Activated gamma-delta T cell (primary cell): ENCODE measurements at places on chromosomes 7 and 10.

- DNase-seq, result no peak
Measured at GRCh38 chr7:815284-816216, 16.7 kb upstream of the SUN1 start.

DNA sequence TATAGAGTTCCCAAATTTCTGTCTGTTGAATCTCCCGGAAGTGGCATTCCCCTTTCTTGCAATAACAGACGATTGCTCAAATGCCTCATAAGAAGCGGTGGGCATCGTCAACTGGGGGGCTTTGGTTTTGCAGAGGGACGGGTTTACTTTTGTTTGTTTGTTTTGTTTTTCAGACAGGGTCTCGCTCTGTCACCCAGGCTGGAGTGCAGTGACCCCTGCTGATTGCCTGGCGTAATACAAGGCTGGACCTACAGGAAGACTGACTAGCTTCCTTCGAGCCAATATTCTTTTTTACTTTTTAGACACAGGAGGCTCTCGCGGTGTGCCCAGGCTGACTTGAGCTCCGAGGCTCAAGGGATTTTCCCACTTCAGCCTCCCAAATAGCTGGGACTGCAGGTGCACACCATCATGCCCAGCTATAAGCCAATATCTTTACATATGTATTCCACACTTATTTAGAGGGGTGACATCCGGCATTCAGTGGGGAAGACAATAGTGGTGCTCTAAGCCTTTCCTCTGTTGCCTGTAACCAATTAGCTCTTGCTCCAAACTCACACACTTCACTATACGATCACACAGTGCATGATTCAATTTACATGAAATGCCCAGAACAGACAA is 58.1 kb downstream of the FHIP2A start:
- DNase-seq, result no peak

- no peak for DNase-seq
Measured at GRCh38 chr10:7186387-7187018, 224.3 kb downstream of the SFMBT2 start.

- no peak for DNase-seq
Measured at GRCh38 chr7:141039376-141039775, 24.6 kb upstream of the MRPS33 start.

DNA sequence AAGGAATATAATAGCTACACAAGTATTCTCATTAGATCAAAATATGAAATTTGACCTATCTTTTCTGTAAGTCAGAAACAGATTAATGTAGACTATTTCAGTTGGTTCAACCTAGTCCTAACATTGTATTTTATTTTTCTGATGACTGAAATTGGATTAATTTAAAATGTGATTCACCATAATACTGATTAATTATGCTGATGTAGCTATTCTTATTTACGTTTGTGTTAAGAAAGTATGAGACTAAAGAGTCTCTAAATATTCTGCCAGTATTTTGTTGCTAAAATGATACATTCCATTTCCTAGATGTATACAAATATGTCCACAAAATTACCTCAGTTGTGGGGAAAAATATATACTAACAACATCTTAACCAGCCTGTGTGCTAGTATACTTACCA is 18.3 kb downstream of the MARCHF5 start:
- no peak for DNase-seq

DNA sequence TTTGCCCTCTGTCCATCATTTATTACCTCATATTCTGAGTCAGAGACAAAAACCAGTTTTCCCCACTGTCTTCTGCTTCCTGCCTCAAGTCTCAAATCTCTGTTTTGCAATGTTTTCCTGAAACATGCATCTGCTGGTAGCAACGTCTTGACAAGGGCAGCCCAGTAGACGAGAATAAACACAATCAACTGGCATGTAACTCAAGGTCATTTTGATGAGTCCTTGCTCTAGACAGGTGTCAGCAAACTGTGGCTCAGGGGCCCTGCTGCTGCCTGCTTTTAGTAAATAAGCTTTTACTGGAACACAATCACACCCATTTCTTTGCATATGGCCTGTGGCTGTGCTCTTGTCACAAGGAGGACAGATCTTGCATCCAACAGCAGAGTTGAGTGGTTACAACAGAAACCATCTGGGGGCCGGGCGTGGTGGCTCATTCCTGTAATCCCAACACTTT is 59.8 kb downstream of the ITIH5 start:
- DNase-seq, result no peak

DNA sequence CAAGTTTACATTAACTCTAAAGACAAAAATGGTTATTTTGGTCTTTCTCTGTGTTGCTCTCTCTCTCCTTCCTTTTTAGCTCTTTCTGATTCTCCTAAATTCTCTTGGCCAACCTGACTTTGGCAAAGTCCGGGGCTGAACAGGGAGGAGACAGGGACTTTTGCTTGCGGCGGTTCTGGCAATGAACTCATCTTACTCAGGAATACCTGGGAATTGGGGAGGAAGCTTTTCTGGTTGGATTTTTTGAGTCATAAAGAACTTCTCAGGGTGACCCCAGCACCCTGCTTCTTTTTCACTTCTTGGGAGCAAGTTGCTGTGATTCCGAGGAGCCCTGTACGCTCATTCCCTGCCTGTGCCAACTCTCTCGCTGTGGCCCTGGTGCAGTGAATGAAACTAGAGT is 16.0 kb downstream of the GATA3 start:
- DNase-seq, result no peak

DNA sequence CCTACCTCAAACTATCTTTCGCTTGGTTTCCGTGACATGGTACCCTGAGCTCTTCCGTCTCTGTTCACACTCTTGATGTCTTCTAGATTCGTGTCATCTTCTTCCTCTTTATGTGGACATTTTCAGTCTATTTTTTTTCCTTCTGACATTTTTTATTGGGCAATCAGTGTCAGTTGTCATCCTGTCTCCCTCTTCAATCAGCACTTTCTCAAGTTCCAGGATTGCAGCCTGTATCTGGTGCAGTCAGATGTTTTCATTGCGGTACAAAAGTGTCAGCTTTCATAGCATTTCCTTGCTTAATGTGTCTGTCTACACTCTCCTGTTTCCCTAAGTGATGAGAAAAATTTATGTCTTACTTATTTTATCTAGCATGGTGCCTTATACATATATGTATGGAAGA is 51.1 kb upstream of the ETV1 start:
- DNase-seq, result no peak

DNA sequence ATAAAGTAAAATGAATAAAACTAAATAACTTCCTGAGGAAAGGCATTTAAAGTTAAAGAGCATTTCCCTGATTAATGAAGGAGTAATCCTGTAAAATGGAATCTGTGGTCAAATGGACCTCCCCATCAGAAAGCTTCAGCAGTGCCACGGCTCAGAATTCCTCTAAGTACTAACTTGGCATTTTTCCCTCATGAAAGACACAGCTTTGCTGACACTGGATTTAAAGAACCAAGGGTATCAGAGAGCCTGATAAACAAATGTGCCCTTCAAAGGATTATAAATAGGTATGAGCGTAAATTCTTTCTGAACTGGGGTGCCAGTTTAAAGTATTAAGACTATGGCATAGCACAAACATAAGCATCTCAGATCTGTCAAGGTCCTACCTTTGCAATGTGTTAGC is 24.2 kb upstream of the RNF148 start:
- no peak for DNase-seq

DNA sequence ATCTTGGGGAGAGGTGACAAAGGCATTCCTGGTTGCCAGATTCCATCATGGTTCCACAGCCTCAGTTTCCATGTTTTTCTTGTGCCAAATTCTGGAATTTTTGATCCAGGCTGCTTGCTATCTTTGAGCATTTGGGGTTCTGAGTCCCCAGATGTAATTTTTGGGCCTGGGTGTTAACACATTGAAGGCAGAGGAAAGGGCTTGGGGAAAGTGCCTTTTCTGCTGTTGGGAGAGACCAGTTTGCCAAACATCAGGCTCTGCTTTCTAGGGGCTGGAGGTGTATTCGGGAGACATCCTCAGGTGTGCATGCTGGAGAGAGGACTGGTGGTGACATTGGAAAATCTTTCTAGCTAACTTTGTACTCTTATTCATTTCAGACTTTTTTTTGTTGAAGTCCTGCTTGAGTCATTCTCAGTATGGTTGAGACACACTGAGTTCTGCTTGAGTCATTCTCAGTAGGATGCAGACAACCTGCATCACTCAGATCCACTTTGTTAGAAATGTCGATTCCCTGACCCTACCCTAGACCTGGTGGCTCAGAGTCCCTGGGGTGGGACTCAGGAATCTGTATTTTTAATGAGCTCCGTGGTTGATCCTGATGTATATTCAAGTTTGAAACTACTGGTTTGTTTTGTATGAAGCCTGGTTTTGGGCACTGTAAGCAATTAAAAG is 101.0 kb downstream of the LRMDA start:
- DNase-seq, result no peak

GRCh38 chr7:10212649-10213048 is 761.0 kb upstream of the PHF14 start:
- DNase-seq, result no peak

DNA sequence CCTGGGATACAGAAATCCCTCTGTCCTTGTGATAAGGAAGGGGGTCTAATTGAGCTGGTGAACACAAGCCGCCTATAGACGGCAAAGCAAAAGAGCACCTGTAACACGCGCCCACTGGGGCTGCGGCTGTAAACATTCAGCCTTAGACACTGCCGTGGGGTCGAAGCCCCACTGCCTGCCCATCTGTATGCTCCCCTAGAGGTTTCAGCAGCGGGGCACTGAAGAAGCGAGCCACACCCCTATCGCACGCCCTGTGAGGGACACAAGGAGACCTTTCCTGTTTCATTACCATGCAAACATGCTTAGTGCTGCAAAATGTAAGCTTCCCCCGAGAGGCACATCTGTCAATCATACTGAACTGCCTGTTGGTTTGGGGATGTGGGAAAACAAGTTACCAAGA is 82.1 kb downstream of the NRP1 start:
- DNase-seq, result no peak

DNA sequence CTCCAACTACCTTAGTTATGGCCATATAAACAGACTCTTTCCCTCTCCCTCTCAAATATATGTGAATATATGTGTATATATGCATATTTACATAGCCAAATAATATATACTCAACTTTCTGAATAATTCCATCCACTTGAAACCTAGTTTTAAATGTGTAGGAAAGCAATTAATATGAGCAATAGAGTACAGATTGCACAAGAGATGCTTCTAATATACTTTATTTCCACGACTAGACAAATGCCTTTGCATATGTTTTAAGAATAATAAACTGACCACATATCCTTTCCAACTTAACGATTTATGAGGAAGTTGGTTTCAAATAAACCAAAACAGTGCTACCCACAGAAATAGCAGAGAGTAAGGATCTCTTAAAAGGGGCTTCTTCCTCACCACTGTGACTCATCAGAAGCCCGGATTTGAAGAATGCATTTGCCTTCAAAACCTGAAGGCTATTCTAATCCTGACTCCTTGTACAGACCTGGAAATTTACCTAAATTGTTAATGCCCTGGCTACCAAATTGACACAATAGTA is 266.3 kb downstream of the AHR start:
- no peak for DNase-seq

- DNase-seq, result no peak
Measured at GRCh38 chr7:120916121-120916520, 34.5 kb upstream of the ING3 start.

- DNase-seq, result no peak
Measured at GRCh38 chr7:70210200-70210935, 612.1 kb downstream of the AUTS2 start.

- no peak for DNase-seq
Measured at GRCh38 chr7:73822319-73823173, 8.2 kb upstream of the CLDN4 start.

- no peak for DNase-seq
Measured at GRCh38 chr7:1669954-1670893, at the start of gene ELFN1. TSS of gene ELFN1 (plus strand) at chr7:1670277. CDS start at chr7:1744597, 74,320 bp downstream.

GRCh38 chr7:44845451-44845850 is 2.4 kb downstream of the H2AZ2 start:
- no peak for DNase-seq

DNA sequence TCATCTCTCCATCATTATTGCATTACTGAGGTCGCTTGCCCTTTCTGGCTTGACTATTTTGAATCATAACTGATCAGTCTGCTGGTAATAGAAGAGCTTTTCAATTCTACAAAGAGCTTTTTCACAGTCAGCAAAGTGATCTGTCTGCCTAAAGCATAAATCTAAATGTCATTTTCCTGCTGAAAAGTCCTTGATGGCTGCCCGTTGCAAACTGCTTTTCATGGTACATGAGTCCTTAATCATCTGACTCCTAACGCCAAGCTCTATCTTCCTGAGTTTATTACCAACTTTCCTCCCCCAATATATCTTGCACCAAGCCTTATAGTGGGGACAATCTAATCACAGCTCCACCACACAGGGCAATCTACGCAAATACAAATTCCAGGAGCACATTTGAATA is 39.8 kb downstream of the THSD7A start:
- DNase-seq, result no peak

GRCh38 chr10:131584287-131584686 is 272.8 kb upstream of the TCERG1L start:
- no peak for DNase-seq

- no peak for DNase-seq
Measured at GRCh38 chr10:124715439-124715838, 28.7 kb downstream of the FAM53B start.

GRCh38 chr10:114301177-114301576 is 62.1 kb downstream of the VWA2 start:
- DNase-seq, result no peak

DNA sequence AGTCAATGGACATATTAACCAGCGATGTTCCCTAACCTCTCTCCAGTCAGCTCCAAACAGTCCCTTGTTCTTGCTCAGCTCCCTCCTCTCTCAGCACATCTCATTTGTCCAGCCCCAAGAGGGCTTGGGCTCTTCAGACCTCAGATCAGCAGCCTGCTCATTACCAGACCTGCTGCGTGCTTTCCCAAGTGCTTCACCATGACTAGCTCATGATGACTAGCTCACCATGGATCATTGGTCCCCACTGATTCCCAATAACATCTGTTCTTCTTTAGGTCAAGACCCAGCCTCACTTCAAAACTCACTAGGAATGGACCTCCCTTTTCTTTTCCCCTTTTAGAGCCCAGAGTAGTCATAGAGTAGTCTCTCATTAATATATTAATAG is 121.9 kb downstream of the SLC16A9 start:
- no peak for DNase-seq

- DNase-seq, result no peak
Measured at GRCh38 chr10:44813201-44813600, 97.9 kb upstream of the TMEM72 start.

DNA sequence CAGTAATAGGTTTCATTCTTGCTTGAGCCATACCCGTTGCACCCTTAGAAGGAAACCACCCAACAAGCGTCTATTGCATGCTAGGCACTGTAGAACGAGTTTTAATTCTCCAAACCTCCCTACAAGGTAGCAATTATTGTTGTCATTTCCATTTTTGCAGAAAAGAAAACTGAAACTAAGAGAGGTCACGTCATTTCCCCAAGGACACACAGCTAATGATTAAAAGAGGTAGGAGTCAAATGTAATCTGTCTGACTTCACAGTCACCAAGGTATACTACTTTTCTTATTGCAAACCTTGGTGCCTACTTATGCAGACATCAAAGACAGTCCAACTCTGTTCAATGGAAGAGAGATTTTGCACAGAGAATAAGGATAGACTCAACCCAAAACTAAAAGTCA is 49.1 kb upstream of the C1QL3 start:
- DNase-seq, result no peak
